Activated CD8-positive, alpha-beta memory T cell treated with anti-CD3 and anti-CD28 coated beads for 1 hour (primary cell): ENCODE measurements at places on chromosomes 1 and 21.

- DNase-seq = no peak
These were observed 5.0 kb upstream of the AHCYL1 start for GRCh38 chr1:109979489-109980091.

GRCh38 chr1:170893655-170894297 lies 41.6 kb upstream of the MROH9 start:
- DNase-seq = no peak

- DNase-seq = no peak
These were observed 17.0 kb downstream of the MARK1 start for GRCh38 chr1:220544901-220545303.

- no peak for DNase-seq
These were observed 287.8 kb downstream of the LMX1A start for GRCh38 chr1:165068741-165069140.

GRCh38 chr1:99731384-99731783 lies 35.1 kb downstream of the FRRS1 start:
- no peak for DNase-seq

GRCh38 chr1:223102797-223103533 lies 40.1 kb downstream of the TLR5 start:
- DNase-seq = no peak

- DNase-seq = no peak
These were observed 85.6 kb downstream of the EPS15 start for GRCh38 chr1:51433269-51433971.

DNA sequence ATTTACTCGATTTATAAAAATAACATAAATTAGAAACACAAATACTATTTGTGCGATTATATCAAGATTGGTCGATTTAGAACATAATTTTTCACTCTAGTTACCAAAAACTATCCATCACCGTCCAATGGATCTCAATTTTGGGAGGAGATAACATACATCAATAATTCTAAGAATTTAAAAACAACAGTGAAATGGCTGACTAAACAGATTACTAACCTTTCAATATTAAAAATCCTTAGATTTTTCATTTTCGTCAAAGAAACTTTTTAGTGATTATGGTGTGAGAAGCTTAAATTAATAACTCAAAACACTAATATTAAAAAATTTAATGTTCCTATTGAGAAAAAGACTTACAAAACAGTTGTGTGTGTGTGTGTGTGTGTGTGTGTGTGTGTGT lies 75.1 kb upstream of the RBM34 start:
- no peak for DNase-seq

DNA sequence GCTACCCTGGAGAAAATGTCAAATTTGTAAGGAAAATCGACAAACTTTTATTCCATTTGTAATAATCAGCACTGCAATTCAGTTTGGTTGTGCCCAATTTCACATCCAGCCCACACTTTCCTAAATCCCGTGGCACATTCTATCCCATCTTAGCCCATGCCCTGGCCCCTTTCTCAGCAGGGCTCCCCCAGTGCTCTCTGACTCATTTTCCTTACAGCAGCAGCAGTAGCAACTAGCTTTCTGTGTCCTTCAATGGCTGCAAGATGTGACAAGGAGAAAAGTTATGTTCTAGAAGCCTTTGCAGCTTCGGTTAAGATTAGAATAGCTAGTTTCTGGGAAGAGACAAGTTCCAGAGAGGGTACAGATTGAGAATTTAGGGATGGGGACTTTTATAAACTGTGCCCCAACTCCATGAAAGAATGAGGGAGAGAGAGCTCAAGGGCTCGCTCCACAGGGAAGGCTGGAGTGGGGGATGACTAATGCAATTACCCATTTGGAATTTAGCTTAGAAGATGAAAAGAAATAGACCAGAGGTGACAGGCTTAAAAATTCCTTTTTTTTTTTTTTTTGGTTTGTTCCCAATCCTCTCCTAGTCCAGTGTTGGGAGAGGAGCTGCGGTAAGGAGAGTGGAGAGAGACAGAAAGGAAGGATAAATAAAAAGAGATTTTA lies 47.0 kb upstream of the POU2F1 start:
- DNase-seq = no peak

DNA sequence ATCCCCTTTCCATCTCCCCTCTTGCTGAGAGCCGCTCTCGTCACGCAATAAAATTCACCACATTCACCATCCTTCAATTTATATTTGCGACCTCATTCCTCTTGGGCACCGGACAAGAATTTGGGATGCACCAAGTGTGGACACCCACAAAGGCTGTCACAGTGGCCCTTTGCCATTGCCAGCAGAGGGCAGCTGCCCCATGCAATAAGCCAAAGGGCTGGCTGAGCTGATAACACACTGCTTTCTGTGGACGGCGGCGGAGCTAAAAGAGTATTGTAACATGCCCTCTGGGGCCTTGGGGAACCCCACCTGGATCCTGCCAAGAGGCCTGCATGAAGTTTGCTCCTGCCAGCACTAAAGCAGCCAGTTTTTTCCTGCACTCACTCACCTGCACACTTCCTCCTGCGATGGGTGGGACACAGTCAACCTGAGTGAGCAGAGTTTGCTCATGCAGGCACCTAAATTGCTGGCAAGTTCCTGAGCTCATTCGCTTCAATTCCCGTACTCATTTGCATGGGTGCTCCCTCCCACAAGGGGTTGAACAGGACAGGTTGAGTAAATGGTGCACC lies 792.3 kb upstream of the ADAMTS5 start:
- no peak for DNase-seq

DNA sequence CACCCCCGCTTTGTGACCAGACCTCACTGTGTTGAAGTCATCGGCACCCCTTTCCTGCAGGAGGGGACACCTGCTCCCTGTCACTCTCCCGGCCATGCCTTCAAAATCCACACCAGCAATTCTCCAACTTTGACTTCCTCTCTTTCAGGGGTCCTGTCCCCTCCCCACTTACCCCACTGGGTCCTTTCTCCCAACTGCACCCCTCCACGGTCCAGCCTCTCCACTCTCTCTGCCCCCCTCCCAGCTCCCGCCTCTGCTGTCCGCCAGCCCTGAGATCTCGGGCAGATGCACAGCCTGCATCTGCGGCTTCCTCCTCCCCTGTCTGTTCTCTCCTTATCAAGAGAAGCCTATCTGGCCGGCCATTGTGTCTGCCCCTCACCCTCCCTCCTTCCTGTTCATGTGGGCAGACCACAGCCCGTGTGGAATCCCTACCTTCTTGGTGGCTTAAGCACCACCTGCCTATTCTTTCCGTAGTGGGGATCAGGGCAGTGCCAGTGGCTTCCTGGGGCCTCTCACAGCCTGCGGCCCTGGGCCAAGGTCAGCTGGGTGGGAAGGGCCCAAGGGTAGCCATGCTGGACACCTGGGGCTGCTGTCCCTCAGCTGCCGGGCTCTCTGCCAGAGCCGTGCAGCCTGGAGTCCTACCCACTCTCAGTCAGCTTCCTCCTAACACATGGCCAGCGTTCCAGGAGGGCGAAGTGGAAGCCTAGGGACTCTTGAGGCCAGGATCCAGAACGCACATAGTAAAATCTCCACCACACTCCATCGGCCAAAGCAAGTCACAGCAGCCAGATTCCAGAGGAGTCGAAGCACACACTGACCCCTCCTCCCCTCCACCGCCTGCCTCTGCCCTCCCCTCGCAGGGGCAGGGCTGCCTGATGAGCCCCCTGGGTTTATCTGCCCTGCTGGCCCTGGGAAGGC lies 5.1 kb upstream of the HES4 start:
- no peak for DNase-seq
